ENCODE measurements at places on chromosomes 7 and 10.
A peak's percentile ranks its signal among the peaks of the same experiment; 100 is the strongest.

- no peak for DNase-seq
Measured at GRCh38 chr10:15254808-15255648, 86.5 kb upstream of the NMT2 start.

GRCh38 chr7:31114593-31115343 lies 62.7 kb downstream of the ADCYAP1R1 start:
- DNase-seq: no peak

DNA sequence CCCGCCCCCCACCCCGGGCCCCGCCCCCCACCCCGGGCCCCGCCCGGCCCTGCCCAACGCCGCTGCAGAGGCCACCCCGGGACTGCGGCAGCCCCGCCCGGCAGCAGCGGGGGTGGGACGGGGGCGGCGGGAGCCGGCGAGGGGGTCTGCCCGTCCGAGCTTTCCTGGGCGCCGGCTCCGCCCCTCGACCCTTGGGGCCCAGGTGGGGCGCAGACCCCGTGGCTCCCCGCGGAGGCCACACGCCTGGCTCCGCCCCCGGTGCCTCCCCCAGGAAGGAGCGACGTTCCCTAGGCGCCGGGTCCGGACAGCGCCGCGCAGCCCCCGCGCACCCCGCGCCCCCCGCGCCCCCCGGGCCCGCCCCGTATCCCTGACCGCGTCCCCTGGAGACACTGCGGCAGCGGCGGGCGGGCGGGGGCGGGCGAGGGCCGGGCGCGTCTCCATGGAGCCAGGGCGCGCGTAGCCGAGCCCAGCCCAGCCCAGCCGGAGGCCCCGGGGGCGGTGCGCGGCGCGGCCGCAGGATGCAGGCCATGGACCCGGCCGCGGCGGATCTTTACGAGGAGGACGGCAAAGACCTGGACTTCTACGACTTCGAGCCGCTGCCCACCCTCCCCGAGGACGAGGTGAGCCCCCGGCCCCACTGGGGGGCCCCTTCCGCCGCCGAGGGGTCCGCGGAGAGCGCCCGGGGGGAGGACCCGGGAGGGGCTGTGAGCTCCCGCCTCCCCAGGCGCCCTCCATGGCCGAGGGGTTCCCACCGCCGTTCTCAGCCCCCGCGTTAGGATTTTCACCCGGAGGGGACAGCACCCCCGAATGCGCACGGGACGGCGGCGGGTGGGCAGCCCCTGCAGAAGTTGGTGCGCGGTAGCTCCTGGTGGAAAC lies at the start of gene KNDC1:
Gene KNDC1, plus strand, starts transcription at position 270 of the 876 bp plus-strand sequence. Its CDS starts 249 bp downstream, at position 519.
- peak; percentile 56 for DNase-seq

DNA sequence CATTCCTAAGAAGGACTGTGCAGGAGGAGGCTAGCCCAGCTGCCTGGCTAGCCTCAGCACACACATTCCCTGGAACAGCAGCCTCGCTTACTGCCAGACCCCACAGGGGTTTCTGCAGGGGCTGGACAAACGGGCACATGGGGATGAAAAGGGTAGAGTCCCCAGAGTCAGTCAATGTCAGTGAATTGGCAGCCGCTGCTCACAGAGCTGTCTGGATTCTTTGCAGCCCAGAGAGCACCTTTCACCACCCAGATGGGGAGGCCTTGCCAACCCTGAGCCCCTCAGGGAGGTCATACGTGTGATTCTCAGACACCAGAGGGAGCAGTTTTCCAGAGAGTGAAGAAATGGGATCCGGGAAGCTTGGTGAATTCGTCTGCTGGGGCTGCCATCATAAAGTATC lies 143.3 kb downstream of the KCNMA1 start:
- DNase-seq: peak; percentile 71

- no peak for DNase-seq
Measured at GRCh38 chr10:32943395-32943794, 14.6 kb downstream of the ITGB1 start.

DNA sequence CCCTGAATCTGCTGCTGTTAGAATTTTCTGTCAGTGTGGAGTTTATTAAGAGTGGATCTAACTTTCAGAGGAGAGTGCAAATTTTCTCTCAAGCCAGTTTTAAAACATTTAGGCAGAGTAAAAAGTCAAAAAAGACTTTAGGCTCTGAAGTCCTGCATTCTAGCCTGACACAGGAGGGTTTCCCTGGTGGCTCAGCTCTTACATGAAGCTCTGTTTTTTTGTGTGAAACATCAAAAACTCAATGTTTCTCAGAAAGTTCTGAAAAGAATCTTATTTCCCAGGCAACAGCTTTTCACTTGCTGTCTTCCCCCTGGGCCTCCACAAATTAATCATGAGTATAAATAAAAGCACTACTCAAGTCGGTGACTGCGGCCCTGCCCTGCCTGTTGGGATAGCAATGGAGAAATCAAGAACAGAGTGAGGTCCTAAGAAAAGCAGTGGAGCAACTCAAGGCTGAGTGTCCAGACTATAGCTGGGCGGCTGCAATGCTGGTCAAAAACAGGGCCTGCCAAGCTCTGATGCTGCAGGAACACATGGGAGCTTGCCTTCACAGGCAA lies 22.3 kb upstream of the WDR11 start:
- no peak for DNase-seq

DNA sequence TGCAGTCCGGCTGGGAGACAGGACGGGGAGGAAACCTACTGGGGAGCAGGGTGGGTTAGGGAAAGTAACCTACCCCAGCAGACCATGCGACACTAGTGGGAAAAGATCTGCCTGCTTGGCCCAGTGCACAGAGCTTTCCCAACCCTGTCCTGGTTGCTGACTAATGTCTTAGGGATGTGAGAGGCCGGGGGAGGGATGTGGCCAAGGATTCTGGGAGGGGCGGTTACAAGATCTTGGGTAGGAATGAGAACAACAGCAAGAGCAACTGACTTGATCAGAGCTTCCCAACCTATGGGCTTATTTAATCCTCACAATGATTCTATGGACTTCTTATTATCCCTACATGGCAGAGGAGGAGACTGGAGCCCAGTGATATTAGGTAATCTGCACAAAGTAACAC lies 24.0 kb upstream of the EIF5AL1 start:
- DNase-seq: no peak

GRCh38 chr7:100426516-100426915 lies 2.0 kb downstream of the ZCWPW1 start:
- no peak for DNase-seq

GRCh38 chr7:83782628-83783027 lies 133.7 kb upstream of the SEMA3E start:
- no peak for DNase-seq

- DNase-seq: peak; percentile 8
Measured at GRCh38 chr10:114767986-114768821, 53.4 kb upstream of the FHIP2A start.

GRCh38 chr10:63103971-63104409 lies 29.1 kb upstream of the NRBF2 start:
- DNase-seq: no peak

- DNase-seq: no peak
Measured at GRCh38 chr10:49567810-49568209, 28.9 kb upstream of the ERCC6 start.

DNA sequence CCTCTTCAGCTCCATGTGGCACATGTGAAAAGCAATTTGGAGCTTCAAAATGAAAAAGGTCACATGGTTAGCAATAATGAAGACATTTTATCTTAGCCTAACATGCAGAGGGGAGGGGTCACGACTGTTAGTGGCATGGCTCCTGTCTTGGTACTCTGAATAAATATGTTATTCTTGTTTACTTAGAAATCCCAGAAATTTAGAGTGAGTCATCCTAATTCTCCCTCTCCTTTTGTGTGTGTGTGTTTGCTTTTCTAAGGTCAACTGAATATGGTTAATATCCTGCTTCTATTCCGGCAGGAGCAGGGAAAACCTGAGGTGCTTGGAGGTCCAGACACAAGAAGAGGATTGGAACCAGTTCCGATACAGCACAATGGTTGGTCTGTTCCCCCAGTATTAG lies 17.6 kb downstream of the BCCIP start:
- DNase-seq: no peak

DNA sequence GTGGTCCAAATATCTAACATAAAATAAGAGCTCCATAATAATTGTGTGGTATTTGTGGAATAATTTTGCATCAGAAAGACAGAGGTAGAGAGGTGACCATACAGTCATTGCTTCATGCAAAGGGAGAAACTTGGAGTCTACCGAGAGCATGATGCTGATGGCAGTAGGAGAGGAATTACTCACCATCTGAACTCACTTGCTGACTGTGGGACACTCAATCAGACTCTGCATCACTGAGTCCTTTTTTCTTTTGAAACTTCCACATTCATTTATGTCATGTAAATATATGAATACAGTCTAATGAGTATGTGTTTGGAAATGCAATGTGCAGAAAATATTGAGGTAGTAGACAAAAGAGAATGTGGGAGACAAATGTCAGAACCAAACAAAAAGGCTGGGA lies 933.8 kb downstream of the REEP3 start:
- no peak for DNase-seq

- no peak for DNase-seq
Measured at GRCh38 chr7:148738737-148739535, 40.2 kb downstream of the CUL1 start.

DNA sequence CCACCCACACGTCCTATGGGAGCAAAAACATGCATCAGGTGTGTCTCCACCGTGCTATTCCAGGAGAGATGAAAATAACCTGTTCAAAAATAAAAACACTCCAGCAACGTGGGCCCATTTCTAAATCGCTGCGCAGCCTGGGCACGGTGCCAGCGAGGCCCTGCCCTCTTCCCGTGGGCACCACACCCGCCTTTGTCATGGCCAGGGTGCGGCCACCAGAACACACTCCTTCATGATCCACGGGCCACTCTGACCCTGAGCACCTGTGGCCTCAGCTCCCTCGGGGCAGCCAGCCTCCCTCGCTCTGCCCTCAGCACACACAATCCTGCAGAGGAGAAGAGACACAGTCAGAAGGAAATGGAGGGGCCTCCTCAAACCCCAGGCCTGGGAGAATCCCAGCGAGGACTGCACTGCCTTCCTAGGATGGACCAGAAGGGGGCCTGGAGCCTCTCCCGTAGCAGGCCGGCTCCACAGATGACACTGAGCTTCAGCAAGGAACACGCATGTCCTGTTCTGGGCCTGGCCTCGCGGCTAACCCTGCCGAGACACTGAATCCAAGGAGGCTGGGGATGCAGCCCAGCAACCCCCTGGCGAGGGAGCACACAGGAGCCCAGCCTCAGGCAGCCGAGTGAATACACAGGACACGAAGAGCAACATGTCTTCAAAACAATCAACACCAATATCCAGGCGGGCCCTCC lies 169.0 kb downstream of the MAD1L1 start:
- peak; percentile 63 for DNase-seq

DNA sequence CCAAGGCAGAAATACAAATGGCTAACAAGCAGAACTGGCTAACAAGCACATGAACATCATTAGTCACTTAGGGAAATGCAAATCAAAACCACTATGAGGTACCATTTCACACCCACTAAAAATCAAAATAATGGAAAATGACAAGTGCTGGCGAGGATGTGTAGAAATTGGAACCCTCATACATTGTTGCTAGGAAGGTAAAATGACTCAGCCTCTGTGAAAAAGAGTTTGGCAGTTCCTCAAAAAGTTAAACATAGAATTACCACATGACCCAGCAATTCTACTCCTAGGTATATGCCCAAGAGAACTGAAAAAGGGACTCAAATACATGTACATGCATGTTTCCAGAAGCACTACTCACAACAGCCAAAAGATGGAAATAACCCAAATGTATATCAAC lies 52.8 kb upstream of the ANAPC16 start:
- no peak for DNase-seq

- no peak for DNase-seq
Measured at GRCh38 chr7:77913977-77914607, 115.5 kb downstream of the PHTF2 start.

- DNase-seq: no peak
Measured at GRCh38 chr7:135160098-135160857, 10.2 kb downstream of the CYREN start.

- no peak for DNase-seq
Measured at GRCh38 chr10:99993701-99994689, 15.8 kb downstream of the DNMBP start.

DNA sequence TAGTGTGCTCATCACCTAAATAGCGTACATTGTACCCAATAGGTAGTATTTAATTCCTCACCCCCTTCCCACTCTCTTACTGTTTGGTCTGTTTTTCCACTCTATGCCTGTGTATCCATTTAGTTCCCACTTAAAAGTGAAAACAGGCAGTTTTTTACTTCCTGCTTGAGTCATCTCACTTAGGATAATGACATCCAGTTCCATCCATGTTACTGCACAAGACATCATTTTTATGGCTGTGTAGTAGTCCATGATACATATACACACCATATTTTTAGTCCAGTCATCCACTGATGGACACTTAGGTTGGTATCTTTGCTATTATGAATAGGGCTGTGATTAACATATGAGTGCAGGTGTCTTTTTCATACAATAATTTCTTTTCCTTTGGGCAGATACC lies 10.1 kb downstream of the STK17A start:
- DNase-seq: no peak

DNA sequence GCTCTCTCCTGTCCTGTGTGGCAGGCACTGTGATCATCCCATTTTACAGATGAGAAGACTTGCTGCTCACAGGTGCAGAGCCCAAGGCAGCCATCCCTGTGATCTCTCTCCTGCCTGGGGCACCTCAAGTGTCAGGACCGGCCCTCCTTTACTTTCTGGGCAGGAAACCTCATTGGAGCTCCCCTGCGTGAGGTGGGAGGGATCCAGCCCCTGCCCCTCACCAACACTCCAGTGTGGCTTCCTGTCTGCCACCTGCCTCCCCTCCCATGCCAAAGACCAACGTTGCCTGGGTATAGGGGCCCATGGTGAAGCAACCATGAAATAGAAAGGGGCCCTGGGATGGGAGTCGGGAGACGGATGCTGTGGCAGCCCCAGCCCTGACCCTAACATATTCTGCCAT lies 91.2 kb upstream of the MYL10 start:
- no peak for DNase-seq

DNA sequence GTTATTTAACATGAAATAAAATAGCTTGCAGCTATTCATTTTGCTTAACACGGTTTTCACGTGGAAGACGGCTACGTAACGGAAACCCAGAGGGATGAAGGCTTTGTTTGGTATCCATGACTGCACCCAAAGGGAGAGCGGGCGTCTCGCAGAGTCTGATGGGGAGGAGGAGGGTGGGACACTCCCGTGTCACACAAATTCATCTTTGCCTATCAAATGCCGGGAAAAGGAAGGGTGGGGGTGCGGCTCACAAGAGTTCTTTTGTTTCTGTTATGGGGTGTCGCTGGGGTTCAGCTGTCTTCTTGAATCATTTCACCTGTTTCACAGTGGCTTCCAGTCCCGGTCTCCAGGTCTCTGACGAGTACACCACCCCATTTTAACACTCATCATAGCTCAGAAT lies 108.5 kb downstream of the ZRANB1 start:
- DNase-seq: no peak

- peak; percentile 64 for DNase-seq
Measured at GRCh38 chr7:71735961-71736556, 604.1 kb downstream of the GALNT17 start.

DNA sequence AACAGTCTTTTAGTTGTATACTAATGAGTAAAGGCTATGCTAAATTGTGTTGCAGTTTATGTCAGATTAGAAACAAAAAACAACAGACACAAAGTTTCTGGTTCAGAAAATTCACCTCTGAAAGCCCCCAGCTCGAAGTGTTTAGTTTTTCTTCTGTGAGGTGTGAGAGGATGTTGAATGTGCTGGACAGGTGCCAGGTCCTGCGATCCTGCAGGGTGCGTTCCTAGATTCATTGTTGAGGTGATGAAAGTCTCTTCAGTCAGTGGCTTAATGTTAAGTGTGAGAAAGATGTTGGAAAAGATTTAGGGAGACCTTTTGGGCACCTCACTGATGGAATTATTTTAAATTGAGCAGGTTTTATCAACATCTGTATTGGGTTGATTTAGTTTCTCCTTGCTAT lies 287.3 kb downstream of the SDK1 start:
- DNase-seq: no peak

GRCh38 chr7:25429731-25430130 lies 201.4 kb upstream of the NPVF start:
- no peak for DNase-seq

- DNase-seq: no peak
Measured at GRCh38 chr7:132544999-132545398, 31.3 kb downstream of the PLXNA4 start.

All from BE2C (cell line).